Activated naive CD4-positive, alpha-beta T cell treated with Interleukin-2 at 50 U/mL for 16 hours (primary cell): ENCODE measurements at places on chromosomes 1 and 21.

- no peak for DNase-seq
Measured at GRCh38 chr1:192147696-192148095, 10.6 kb upstream of the RGS18 start.

GRCh38 chr1:241598249-241598648 is 41.9 kb downstream of the CHML start:
- no peak for DNase-seq

DNA sequence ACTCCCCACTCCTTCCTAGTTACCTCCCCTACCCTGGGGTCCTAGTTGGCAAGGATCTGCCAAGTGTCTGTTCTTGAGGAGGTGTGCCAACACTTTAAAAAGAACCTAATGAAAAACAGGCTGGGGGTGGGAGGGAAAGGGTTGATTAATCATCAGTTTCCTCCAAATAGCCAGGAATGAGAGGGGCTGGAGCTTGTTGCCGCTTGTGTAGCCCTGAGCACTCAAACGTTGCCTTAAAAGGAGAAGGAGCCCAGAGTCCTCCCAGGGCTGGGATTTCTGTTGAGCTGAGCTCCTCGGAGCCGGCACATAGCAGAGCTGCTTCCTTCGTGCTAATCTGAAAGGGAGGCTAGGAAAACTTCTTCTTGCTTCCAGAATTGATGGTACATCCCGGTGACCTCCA is 15.9 kb downstream of the SHISA4 start:
- no peak for DNase-seq

DNA sequence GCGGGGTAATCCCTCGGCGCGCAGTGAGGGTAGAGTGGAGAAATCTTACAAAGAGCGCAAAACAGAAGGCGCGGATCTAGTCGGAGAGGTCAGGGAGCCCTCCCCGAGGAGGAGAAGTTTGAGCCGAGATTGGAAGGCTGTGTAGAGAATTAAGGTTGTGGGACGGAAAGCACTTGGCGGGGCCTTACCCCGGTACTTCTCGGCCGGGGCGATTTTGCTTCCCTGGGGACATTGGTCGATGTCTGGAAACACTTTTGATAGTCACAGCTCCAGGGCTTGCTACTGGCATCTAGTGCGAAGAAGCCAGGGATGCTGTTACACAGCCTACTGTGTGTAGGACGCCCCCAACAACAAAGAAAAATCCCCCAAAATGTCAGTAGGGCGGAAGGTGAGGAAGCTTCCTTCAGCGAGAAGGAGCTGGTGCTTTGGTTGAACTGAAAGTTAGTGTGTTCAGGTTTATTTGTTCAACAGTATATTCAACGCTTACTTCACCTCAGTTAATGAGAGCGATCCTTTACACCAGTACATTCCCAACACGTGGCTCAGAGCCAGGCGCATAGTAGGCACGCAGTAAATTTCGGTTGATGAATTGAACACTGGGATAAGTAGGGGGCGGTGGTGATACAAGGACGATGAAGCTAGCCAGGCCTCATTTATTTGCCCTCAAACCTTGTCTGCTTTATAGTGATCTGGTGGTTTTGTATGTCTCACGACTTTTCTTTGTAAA is 807 bp downstream of the CEP85 start:
- peak; percentile 16 for DNase-seq

DNA sequence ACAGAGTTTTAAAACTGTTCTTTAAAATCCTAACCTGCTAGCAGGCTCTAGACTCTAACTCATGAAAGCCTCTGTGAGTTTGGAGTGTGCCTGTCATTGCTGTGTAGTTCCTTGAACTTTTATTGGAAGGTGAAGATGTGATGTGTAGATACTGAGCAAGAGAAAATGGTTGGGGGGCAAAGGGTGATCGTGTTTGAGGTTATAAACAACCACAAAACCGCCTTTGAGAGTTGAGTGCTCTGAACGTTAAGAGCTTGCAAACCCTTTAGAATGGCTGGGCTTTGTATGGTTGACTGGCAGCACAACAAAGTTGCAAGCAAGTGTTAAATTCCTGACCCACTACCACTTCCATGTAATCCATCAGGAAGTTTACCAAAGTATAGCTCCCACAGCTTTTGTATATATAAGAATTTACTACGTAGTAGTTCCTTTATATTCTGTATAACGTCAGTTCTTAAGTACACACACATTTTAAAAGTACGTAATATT is 19.6 kb downstream of the BACE2 start:
- no peak for DNase-seq

- no peak for DNase-seq
Measured at GRCh38 chr1:32764826-32765569, 52.2 kb downstream of the YARS1 start.

DNA sequence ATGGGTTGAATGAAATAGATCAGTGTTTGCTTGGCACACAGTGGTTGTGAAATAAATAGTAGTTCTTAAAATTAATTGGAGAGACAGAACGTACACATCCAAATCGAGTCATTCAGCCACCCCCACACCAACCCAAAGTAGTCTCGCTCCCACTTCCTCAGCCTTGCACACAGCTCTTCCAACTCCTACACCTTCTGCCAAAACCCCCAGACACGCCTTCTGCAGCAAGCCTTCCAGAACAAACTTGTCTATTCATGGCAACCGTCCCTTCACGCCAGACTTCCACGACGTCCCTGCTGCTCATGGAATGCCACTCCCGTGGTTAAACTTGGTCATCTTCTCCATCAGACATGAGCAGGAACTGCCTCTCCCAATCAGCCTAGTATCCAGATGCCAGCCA is 37.5 kb upstream of the RD3 start:
- DNase-seq, result no peak

GRCh38 chr1:104172243-104172681 is 422.6 kb downstream of the AMY1C start:
- DNase-seq, result no peak

DNA sequence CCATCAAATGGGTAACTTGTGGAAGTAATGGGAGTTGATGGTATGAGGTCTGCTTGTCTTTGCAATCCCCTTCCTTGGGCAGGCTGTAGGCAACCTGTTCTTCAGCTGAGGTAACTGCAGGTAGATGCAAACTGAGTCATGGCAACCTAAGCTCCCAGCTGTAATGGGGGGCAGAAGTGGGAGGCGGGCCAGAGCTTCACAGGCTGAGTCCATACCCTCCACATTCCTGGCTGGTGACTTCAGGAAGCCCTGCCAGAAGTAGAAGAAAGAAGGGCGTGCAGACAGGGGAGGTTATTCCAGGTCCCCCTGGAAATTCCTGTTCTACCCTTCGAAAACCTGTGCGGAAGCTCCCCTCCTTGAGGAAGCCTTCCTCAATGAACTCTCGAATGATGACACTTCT is 44.9 kb downstream of the ARHGEF11 start:
- no peak for DNase-seq

DNA sequence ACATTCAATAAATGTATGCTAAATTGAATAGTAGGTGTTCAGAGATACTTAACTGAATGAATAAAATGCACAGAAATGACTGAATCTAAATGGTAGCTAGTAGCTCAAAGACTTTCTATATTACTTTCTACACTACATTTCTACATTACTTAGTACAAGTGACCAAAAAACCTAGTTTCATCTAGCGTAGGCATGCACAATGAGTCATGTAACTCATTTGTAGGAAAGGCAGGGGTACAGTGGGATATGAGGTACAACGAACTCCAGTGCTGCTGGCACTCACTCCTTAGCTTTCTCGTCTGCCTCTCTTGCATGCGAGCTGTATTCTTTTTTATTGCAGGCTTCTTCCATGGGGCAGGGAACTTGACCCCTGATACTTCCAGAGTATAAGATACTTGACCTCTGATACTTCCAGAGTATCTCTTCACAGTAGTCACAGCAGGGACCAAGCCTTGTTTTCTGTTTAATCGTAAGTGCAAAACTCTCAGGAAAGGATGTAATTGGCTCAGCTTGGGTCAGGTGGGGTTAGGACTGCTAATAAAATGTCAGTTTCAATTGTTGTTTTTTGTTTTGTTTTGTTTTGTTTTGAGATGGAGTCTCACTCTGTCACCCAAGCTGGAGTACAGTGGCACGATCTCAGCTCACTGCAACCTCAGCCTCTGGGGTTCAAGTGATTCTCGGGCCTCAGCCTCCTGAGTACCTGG is 4.9 kb upstream of the ATP2B4 start:
- DNase-seq, result no peak

DNA sequence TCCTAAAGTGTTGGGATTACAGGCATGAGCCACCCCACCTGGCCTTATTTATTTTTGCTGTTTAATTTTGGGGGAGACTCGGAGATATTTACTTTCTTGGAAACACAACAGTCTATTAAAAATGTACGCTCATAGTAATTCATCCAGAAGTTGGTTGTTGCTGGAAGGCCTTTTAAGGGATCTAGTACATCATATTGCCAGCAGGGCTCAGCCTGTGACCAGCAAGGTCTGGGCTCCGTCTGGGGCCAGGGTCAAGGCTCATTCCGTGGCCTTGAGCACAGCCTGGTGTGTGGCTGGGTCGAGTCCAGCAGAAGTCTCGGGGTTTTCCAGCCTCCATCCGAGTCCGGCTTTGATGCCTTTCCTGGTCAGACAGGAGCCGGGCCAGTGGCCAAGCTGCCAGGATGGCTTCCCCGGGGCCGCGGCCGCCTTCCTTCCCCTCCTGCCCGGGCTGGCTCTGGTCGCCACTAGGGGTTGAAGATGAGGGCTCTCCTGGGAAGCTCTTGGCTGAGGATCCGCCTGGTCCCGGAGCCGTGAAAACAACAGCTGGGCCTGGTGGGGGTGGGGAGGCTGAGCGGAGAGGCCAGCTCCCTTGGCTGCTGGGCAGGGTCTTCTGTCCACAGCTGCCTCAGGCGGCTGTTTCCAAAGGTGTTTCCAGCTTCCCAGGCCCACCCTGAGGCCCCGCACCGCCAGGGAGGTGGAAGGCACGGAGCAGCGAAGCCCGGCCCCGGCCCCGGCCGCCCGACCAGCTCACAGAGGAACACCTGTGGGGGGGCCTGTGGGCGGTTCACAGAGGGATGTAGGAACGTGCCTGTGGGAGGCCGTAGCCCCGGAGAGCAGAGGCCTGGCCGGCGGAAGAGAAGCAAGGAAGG is 5.1 kb upstream of the VWA1 start:
- no peak for DNase-seq

GRCh38 chr1:37948841-37949240 is 2.0 kb upstream of the INPP5B start:
- no peak for DNase-seq

DNA sequence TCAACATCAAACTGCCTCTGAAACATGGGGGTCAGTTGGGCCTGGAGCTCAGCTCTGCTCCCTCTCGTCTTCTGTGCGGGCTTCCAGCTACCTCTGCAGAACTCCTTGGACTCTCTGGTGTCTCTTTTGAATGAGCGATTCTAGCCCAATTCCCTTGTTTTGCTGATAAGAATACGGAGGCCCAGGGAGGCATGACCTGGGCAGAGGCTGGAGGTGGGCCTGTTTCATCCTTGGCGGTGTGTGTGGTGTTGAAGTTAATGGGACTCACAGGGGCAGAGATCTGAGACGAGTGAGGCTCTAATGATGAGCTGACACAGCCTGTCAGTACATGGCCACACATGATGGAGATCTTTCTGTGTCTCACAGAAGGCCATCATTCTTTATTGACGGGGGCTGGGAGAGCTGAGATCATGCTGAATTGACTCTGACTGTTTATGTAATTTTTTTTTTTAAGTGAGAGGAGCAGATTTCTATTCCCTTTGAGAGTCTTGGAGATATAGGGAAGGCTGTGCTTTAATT is 134.5 kb downstream of the URB2 start:
- DNase-seq, result no peak

- DNase-seq, result no peak
Measured at GRCh38 chr21:37223804-37224345, 43.3 kb downstream of the VPS26C start.

- DNase-seq, result no peak
Measured at GRCh38 chr1:78987042-78987441, 19.5 kb downstream of the ADGRL4 start.

DNA sequence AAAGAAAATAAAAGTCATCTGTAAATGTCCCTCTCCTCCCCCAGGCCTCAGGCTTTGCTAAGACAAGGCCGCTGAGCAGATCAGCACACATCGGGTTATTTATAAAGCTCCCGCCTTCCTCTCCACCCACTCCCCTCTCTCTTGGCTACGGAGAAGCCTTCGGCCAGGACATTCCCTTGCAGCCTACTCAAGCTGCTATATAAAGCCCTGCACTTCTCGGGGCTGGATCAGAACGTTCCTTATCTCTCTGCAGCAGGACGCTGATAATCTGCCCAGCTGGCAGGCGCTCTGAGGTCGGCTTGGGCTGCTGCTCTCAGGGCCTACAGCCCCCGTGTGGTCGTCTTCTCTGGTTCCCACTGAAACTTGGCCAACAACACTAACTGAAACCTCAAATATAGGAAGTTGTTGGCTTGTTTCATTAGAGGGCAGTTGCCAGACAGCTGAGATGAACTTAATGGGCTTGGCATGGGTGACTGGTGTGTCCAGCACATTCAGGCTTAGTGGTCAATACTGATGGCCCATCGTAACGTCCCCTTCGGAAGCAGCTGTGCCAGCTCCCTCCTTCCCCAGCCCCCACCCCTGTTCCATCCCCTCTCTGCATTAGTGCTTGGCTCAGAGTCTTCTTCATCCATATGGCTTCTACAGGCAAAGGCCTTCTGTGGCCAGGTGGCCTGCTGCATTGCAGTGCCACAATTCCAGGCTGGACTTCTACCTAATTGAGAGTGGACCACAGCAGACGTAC is 64.6 kb downstream of the IER5 start:
- no peak for DNase-seq

DNA sequence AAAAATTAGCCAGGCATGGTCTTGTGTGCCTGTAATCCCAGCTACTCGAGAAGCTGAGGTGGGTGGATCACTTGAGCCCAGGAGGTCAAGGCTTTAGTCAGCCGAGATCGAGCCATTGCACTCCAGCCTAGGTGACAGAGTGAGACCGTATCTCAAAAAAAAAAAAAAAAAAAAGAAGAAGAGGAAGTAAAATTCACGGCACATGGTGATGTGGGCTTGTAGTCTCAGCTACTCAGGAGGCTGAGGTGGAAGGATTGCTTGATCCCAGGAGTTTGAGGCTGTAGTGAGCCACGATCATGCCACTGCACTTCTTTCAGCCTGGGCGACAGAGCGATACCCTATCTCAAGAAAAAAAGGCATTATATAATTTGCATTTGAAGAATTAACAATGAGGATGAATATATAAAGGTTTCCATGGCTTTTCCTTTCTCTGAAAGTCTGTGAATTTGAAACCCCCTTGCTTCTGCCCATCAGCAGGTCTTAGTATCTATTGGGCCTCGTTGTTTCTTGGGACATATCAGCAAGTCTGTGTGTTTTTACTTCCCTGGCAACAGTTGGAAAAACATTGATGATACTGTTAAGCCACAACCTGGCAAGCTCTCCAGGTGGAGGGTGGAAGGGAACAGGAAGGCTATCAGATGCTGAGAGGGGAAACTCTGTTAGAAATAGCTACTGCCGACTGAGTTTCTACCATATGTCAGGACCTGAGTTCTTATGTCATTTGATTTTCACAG is 4.6 kb upstream of the PLA2G2D start:
- DNase-seq, result no peak

- no peak for DNase-seq
Measured at GRCh38 chr1:9376886-9377333, 84.2 kb downstream of the SPSB1 start.

DNA sequence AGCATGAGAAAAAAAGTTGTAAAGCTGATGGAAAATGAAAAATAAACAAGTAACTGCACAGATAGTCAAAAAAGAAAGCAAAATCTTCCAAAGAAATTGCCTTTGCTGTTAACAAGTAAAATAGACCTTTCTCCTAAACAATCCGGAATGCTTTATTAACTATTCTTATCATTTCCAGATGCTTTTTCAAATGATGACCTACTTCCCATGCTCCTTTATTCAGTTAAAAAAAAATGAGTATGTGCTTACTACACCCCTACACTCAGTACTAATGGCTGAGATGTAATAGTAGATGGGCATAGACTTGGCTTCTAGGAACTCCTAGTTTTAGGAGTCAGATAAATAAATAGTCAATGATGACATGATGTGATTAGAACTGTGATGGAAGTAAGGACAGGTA is 108.5 kb downstream of the NIBAN1 start:
- DNase-seq, result no peak
